ENCODE measurements at places on chromosomes 11 and 22.
A peak's percentile ranks its signal among the peaks of the same experiment; 100 is the strongest.

DNA sequence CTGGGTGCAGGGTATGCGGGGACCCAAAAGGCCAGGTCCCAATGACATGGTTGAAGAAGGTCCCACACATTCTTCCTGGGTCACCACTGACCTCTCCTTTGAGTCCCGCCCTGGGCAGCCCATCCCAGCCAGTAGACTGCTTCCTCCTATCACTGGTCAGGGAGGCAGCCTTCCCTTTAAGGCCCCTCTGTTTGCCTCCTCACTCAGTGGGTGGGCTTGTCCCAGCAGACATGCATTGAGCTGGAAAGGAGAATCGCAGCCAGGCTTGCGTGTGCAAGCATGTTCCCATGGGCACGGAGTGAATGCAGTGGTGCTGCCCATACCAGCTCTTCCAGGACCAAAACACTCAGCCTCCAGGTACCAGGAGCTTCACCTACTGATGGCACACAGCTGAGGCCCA is 162.4 kb upstream of the SYT13 start:
- DNase-seq = no peak

DNA sequence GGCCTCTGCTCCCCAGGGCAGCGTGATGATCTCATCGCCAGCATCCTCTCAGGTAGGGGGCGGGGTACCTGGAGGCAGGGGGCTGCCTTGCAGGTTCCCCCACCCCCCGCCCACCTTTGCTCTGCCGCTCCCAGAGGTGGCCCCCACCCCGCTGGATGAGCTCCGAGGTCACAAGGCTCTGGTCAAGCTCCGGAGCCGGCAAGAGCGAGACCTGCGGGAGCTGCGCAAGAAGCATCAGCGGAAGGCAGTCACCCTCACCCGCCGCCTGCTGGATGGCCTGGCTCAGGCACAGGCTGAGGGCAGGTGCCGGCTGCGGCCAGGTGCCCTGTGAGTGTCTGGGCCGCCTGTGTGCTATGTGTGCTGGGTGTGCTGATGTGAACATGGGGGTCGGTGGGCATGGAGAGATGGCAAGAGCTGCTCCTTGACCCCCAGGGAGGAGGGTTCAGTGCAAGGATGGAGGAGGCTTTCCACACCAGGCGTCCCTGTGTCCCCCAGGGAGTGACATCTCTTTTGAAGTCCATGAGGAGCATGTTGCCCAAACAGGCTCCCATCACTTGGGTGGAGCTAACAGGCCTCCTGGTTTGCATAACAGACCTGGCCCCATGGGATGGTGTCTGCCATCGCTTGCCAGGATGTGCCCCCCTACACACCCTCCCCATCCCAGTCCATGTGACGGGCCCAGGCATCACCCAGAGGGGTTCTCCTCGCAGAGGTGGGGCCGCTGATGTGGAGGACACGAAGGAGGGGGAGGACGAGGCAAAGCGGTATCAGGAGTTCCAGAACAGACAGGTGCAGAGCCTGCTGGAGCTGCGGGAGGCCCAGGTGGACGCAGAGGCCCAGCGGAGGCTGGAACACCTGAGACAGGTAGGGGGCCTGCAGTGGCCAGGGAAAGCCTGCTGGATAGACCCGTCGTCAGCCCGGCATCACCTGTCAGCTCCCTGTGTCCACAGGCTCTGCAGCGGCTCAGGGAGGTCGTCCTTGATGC is 14.1 kb downstream of the PLCB3 start:
- DNase-seq = no peak

- no peak for DNase-seq
Measured at GRCh38 chr11:28383456-28383855, 275.3 kb downstream of the METTL15 start.

DNA sequence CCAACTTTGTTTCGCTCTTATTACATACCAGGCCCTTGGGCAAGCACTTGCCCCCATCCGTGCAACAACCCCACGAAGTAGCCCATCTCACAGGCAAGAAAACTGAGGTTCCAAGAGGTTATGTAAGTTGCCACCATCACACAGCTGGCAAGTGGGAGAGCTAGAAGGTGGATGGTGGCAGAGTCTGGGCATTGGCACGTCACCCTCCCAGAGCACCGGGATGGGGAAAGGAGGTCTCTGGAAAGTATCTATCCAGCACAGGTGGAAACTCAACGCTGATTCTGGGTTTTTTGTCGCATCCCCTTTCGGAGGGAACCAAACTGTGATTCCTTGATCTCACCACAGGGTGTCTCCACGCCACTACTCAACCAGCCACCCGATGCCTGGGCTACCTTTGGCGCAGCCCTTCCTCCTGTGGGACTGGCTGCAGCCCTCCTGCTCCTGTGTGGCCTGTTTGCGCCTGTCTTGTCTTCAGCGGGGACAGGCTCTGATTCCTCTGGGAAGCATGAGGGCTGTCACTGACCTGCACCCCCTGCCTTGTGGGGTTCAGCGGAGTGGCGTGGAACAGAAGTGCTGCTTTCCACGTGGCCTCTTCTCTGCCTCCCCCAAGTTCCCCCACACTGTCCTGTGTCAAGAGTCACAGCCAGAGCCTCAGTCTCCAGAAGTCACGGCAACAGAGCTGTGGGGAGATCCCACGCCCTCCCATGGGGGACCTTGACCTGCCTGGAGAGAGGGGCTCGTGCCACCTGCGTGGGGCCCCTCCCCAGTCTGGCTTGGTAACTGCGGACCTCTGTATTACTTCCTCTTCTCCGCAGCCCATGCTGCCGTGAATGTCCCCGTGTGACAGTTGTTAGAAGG is 34.4 kb upstream of the TRIM29 start:
- DNase-seq = peak; percentile 16

DNA sequence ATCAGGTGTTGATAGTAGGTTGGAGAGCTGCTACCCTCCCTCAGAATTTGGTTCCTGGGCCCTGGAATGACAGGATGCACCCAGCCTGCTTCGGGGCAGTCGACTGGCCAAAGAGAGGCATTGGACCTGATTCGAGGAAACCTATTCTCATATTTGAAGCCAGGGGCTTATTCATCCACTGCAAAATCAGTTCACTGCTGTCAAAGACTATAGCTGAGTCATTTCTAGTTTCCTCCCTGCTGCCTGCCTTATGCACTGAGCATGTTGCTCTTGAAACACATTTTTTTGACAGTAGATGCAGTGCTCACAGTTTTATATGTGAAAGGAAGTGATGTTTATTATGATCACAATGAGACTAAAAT is 565.4 kb downstream of the ETS1 start:
- DNase-seq = no peak

DNA sequence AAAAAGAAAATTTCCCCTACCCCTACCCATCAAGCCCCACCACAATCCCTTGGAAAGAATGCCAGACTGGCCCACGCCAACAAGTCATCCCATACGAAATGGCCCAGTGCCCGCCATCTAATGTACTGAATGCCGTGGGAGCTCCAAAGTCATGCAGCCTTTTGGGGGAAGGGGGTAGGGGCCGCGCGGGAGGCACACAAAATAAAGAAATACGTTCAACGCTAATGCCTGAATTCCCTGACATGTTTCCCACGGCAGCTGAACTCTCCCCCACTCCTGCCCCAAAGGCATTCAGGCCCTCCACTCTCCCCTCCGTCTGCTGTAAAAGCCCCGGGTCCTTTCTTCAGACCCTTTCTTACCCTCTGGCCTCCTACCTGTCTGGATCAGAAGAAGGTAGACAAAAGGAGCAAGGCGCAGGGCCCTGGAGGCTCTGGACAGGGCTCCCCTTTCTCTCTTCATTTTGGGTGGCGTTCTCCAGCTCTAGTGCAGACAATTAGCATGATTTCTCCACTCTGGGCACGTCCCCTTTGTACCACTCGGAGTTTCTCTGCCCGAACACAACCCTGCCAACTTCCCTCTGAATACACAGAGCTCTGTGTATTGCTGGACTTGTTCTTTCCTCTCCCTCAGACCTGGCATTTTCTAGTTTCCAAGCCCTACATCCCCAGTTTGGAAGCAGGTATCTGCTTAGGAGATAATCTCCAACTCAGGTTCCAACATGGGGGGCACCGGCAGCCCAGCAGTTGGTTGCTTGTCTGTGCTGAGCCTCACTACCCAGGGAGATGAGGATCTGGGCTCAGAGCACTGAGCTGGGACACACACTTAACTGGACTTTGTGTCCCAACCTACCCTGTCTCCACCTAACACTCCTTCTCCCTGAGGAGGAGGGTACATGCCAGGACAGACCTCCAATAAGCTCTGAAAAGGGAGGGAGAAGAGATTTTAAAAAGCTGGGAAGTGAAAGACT is at the start of gene HEPACAM:
TSS of gene HEPACAM (minus strand) at position 500 of the 967 bp plus-strand sequence. CDS start at position 459, 41 bp downstream.
- no peak for DNase-seq

- no peak for DNase-seq
Measured at GRCh38 chr11:78256962-78257361, 68.2 kb downstream of the USP35 start.

DNA sequence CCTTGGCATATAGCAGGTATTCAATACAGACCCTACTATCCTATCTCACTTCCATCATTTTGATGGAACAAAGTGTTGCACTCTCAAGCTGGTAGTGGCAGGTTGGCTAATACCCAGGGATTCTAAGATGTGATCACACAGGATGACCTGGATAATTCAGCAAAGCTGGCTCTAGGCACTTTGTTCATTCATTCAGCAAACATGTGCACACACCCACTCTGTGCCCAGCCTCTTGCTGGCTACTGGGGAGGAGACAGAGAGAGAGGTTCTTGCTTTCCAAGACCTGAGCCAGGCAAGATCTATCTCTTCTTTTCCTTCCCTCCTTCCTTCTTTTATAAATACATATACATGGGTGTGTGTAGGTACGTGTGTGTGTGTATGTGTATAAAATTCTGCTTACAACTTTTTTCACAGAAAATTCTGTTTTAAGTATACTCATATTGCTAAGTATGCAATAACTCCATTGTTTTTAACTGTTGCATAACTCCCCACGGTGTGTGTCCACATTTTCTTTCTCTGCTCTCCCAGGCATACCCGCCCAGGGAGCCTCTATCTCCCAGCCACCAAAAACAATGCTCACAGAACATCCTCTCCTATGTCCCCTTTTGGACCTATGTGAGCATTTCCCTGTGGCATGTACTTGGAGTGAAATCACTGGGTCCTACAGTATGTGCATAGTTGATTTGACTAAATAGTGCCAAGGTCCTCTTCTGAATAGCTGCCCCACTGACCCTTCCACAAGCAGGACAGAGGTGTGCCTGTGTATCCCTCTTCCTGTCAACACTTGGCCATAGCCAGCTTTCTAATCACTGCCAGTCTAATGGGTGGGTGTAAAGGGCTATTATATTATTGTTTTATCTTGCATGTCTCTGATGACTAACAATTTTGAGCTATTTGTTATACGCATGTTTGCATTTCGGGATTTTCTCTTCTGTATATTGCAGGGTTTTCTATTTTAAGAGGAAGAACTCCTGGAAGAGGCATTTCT is 27.5 kb downstream of the CLPB start:
- no peak for DNase-seq

GRCh38 chr11:95711162-95711944 is 78.2 kb downstream of the FAM76B start:
- no peak for DNase-seq

GRCh38 chr11:60211206-60211605 is 28.3 kb upstream of the MS4A6A start:
- no peak for DNase-seq

DNA sequence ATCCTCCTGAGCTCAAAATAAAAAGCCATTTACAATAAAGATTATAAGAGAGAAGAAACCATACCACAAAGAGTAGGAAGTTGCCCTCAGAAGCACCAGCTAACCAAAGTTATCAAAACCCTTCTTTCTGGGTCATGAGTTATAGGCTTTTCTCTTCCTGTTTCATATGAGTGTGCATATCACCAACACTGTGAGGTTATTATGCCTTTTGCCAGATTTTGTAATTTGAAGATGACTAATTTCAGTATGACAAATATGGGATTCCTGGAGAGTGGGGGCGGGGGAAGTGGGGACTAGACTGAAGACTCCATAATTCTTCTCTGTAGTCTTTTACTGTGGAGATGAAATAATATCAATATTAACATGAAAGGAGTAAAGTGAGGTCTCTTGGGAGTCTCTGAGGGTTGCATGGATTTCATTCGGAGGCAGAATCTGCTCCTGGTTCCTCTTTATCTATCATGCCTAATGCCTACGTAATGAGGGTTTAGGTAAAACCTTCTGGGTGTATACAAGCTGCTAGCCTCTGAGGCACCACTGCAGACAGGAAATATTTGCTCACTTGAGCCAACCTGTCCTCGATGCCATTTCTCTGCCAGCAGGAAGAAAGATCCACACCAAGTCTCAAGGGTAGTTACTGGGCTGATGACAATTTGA is 2.1 kb downstream of the LPXN start:
- DNase-seq = peak; percentile 59

DNA sequence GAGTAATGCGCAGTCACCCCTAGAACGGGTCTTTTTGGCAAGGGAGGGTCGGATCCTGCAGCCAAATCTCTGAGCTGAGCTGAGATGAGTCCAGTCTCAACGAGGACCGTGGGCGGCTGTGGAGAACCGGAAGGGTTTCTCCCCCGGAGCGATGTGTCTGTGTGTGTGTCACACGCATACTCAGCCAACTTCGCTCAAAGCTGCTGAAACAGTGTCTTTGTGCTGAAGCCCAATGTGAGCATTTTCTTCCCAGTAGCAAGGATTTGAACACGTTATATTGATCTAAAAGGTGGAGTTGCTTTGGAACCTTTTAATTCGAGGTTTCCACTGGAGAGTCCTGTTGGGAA is 1.4 kb upstream of the CELSR1 start:
- DNase-seq = no peak

DNA sequence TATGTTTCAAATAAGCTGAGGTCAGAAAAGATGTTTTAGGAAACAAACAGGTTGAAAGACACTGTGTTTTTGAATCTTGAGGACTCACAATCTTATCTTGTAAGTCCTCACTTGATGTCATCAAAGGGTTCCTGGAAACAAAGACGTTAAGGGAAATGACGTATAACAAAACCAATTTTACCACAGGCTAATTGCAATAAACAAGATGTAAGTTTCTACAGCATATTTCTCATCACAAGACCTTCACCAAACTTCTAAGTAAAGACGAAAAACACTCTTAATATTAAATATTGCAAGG is 433.5 kb upstream of the FAT3 start:
- DNase-seq = no peak

GRCh38 chr22:42693763-42694683 is 26.6 kb downstream of the A4GALT start:
- no peak for DNase-seq

DNA sequence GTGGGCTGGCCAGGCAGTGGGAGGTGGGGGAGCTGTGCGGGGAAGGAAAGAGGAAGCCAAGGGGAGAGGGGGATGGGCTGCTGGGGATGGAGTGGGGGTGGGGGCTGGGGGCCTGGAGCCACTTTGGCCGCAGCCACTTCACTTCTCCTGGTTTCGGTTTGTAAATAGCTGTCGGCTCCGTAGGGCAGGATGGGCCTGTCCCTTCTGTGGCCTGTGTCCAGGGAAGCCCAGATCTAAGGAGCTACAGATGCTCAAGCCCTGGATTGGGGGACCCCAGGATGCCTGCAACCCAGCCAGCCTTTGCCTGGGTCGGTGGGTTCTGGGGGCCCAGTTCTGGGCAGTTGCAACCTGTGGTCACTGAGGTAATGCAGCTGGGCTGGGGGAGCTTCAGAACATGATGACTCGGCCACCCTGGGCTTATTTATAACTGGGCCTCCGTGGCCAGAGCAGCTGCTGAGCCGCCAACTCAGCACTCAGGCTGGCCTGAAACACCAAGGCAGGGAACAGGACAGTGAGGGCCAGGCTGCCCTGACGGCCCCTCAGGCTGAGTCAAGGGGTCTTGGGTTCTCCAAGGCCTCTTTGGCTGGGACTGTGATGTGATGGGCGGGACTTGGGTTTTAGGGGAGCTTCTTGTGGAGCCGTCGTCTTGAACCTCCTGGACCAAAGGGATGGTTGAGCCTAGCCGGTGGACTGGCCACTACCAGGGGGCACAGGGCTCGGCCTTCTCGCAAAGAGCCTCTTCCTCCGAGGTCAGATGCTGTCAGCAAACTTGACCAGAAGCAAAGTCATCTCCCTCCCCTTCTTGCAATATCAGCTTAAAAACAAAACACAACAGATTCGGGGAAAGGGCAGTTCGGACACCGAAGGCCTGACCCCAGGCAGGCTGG is 15.0 kb upstream of the SLC39A13 start:
- no peak for DNase-seq
